Hematopoietic multipotent progenitor cell treated with erythropoietin and hydrocortisone succinate and interleukin-3 and kit ligand, for 6 days (in vitro differentiated cells): ENCODE measurements at places on chromosomes 6 and 20.

- DNase-seq, result no peak
Measured at GRCh38 chr20:48761874-48762273, 65.9 kb downstream of the PREX1 start.

DNA sequence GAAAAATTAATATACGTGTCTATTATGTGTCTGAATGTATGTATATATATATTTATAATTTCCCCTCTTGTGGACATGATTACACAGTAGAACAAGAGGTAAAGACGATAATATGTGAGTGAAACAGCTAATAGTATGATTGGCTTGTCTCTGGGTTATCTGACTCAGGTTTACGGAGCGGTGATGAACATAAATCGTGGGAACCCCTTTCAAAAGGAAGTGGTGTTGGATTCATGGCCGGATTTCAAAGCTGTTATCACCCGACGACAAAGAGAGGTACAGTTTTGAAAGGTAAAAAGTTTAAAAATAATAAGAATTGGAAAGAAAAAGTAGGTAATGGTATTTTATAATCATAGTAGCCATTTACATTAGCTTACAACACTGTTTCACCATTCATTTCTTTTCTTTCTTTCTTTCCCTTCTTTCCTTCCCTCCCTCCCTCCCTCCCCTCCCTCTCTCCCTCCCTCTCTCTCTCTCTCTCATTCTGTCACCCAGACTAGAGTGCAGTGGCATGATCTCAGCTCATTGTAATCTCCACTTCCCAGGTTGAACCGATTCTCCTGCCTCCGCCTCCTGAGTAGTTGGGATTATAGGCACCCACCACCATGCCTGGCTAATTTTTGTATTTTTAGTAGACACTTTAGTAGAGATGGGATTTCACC is 15.9 kb downstream of the GLYATL3 start:
- DNase-seq, result no peak

DNA sequence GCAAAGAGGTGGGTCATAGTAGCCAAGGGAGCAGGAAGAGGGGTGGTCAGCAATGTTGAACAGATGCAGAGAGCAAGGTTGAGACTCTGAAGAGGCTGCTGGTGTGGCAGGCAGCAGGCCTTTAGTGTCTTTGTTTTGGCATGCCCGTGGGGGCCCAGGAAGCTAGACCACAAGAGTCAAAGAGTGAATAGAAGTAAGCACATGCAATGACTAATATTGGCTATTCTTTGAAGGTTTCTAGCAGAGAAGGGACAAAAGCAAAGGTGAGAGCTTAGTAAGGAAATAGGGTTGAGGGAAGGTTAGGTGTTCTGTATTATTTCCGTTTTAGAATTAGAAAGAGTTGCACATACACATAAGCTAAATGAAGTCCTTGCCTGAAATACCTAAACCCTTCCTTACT is 18.8 kb downstream of the TDRD6 start:
- DNase-seq, result no peak

DNA sequence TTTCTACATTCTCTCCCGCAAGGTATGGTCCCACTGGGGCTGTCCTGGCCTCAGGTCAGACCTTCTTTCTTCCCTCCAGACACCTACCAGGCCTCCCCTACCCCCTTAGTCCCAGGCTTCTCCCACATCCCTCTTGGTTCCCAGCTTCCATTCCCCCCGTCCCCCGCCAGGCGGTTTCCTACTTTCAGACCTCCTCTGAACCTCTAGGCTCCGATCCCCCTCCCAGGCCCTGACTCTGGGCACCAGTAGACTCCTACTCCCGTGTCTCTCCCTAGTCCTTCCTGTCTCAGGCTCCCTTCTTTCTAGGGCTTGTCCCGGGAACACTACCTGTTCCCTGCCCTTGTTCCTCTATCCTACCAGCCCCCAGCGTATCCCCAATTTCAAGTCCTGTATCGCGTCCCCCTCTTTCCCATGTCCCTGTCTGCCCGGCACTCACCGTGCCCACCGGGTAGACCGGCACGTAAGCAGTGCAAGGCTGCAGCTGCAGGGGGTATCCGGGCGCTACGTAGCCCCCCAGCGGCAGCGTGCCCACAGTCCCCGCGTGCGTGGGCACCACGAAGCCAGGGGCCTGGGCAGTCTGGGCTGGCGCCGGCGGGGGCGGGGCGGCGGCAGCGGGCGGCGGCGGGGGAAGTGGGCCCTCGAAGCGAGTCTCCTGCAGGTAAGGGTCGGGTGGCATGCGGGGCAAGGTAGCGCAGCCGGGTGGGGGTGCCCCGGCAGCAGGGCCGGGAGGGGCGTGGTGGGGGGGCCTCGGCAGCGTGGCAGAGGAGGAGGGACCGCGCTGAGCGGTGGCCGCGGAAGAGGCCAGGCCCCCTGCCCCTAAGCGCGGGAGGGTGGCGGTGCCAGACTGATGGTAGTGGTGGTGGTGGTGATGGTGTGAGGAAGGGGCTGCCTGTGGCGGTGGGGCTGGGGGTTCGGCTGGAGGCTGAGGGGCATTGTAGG is 1.5 kb downstream of the PRRT1 start:
- no peak for DNase-seq

- no peak for DNase-seq
Measured at GRCh38 chr20:21050710-21051109, 55.4 kb downstream of the LINC00237 start.

GRCh38 chr6:168967281-168967925 is 286.2 kb downstream of the THBS2 start:
- no peak for DNase-seq

DNA sequence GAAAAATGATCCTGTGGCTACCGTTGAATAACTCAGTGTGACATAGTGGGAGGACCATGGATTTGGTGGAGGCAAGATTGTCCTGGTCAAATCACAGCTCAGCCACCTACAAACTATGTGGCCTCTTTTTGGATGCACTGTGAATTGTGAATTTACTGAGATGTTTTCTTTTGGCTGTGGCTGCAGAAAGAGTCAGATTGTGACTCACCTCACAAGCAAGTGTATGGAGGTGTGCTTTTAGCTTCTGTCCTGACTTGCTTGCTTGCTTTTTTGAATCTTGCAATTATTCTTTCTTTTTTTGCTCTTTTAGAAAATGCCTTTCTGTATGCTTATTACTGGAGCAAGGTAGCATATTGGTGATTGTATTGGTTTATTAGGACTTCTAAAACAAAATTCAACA is 122.9 kb upstream of the FOXO3 start:
- DNase-seq, result no peak

DNA sequence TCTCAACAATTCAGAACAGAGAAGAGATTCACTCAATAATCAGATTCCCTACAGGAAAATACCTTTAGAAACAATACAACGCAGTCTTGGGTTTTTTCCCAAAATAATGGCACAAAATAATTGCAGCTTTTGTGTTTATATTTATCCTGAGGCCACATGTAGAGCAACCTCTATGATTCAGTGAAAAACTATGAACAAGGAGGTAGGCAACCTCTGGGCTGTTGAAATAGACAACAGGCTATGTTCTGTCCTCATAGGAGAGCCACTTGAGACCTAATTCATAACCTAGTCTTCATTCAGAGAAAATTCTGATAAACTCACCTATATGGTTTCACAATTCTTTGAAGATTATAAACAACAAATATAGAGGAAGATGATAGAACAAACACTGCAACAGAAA is 118.3 kb downstream of the KHDC1L start:
- DNase-seq, result no peak

DNA sequence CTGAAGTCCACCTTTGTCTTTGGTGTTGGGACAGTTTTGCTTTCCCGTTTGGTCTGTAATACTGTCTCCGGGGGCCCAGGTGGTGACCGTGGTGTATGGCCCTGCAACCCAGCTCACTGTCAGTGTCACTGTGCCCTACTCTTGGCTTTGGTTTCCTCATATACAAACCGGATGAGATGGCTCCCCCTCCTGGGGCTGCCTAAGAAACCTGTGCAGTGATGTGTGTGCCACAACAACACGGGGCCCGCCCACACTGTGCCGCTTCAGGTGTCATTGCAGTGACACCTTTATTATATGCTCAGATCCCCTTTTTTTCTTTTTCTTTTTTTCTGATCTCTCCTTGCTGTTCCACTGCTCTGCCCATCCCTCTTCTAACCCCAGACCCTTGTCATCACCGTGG is 73.9 kb downstream of the RAMACL start:
- DNase-seq, result no peak

GRCh38 chr20:62493886-62494285 is 18.1 kb upstream of the GATA5 start:
- no peak for DNase-seq

DNA sequence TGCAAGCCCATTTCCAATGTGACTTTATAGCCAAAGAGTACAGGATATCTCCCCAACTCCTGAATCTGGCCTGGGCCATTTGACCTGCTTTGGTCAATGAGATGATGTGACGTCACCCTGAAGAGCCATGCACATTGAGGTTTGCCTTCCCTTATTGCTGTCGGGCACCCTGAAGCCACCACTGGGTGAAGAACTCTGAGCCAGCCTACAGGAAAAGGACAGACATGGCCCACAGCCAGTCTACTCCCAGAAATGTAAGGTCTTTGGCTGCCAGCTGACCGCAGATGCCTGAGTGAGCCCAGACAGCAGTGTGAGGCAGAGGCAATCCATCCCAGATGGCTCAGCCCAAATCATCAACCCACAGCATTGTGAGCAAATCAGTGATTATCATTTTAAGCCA is 3.7 kb upstream of the SYNDIG1 start:
- no peak for DNase-seq

GRCh38 chr20:43603124-43603523 is 12.4 kb downstream of the IFT52 start:
- no peak for DNase-seq

GRCh38 chr6:119184008-119184648 is 105.7 kb upstream of the FAM184A start:
- DNase-seq, result no peak

GRCh38 chr20:13173201-13173600 is 47.9 kb upstream of the ISM1 start:
- DNase-seq, result no peak

- no peak for DNase-seq
Measured at GRCh38 chr20:39155971-39156370, 193.8 kb downstream of the DHX35 start.

- DNase-seq, result no peak
Measured at GRCh38 chr20:59748619-59749191, 144.4 kb downstream of the PHACTR3 start.

- no peak for DNase-seq
Measured at GRCh38 chr6:88599571-88599970, 363.8 kb downstream of the RNGTT start.

GRCh38 chr20:53941680-53942471 is 128.5 kb downstream of the BCAS1 start:
- no peak for DNase-seq

GRCh38 chr6:35089216-35089934 is 51.8 kb downstream of the TCP11 start:
- no peak for DNase-seq

DNA sequence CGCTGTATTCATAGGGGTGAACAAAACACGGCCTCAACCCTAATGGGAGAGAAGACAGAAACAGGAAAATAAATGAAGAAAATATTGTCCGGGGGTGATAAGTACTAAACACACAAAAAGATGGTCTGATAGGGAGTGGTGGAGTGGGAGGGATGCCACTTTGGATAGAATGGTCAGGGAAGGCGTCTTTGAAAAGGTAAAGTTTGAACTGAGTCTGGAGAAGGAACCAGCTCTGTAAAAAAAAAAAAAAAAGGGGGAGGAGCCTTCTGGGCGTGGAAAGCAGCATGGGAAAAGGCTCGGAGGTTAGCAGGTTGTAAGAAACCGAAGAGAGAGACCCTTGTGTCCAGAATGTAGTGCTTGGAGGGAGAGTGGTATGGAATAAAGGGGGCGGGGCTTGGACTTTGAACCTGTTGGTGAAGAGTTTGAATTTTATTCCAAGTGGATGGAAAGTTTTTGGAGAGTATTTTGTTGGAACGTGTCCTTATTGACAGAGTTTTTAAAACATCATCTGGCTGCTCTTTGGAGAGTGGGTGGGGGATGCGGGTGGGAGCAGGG is 1.8 kb downstream of the CHMP4B start:
- DNase-seq, result peak; percentile 69

- peak; percentile 80 for DNase-seq
Measured at GRCh38 chr6:143804835-143805239, 38.3 kb upstream of the LTV1 start.

DNA sequence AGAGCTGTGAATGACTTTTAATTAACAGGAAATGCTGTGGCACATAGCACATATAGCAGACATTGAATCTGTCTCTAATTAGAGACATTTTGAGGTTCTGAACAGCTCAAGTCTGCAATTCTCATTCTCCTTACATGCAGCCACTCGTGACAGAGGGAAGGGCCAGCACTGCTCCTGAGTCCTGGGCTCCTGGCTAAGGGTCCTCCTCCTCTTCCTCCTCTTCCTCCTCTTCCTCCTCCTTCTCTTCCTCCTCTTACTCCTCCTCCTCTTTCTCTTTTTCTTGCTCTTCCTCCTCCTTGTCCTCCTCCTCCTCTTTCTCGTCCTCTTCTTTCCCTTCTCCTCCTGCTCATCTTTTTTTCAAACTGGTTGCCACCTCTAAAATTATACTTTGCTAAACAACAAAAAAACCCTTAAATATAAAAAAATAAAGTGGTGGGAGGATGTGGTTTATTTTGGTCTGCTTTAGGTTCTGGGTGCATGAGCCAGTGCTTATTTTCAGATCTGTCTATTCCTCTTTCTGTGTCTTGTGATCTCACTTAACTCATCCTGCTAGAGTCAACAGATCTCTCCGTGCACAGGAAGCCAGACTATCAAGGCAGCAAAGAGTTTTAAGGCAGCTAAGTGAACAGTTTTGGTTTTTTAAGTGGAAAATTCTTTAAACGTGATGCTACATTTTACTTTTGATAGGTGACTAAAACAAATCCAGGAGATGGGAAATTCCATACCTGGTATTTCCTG is 159.3 kb downstream of the CD83 start:
- DNase-seq, result peak; percentile 48

DNA sequence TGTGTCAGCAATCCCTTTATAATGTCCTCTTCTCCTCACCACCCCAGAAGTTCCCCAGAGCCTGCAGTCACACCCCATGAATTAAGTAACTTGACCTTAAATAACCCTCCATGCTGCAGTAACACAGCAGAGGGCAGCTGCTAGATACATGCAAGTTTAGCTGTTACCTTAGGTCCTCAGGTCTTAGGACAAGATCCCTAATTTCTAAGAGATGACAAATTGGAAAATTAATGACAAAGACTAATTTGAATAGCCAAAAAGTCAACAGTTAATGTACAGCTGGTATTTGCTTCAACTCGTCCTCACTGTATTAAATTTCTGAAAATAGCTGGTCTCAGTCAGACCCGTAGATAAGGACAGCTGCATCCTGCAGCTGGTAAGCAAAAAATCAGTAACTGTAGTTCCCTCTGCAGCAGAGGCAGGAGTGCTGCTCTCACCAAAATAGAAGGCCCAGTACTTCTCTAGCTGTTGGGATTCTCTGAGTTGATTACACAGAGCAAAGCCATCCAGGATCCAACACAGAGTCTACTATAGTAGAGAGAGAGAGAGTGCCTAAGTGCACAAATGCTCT is 62.4 kb downstream of the TNFRSF21 start:
- DNase-seq, result peak; percentile 70
